ENCODE measurements at places on chromosomes 1 and 21.

GRCh38 chr1:116332451-116332850, 40.6 kb upstream of the ATP1A1 start:
- no peak for DNase-seq

DNA sequence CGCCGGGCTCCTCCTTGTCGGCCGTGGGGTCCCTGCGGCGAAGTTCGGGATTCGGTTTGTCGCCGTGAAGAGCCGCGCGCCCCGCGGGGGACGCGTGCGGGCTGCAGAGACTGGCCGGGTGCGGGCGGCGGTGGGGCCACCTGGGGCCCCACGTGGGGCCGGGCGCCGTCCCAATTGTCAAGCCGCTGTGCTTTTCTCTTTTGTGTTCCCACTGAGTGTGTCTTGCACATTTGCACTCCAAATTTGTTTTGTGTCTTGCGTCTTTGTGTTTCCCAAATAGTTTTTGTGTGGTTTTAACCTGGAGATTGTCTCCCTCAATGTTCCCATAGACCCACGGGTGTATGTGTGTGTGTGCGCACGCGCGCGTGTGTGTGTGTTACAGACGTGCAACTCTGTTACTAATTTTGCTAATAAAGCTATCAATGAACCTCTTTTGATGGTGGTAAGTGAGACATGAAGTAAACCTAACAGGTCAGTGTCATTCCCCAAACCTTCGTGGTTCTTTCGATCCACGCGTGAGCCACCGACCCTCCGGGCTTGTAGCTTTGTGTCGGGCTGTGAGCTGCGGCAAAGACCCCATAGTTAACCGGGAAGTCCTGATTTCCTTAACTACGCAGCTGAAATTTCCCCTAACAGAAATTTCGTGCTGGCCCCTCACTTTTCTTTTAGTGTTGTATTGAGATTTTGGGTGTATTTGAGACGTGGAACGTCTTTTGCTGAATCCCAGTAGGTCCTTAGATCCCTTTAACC, 708 bp downstream of the PRDM2 start:
- no peak for DNase-seq

- DNase-seq, result no peak
These were observed 14.3 kb upstream of the KCNK1 start for GRCh38 chr1:233599542-233600073.

DNA sequence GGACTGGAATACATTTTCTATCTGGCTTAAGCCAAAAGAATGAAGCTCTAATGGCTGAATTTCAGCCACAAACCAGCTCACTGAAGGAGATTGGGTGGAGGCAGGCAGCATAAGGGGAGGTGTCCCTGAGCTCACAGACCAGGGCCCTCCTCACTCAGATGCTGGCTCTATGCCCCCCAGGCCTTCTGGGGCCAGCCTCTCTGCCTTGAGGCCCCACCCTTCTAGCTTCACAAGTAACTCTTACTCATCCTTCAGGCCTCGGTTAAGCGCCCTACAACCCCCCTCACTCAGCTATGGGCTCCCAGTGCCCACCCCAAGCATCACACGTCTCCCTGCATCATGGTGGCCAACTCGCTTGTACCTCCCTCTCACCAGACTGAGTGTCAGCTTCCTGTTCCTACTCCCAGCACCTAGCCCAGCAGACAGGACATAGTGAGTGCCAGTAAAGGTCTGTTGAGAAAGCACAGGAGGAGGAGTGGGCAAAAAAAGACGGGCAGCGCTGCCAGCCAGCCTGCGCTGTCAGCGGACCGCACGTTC, 40.8 kb upstream of the GPR157 start:
- no peak for DNase-seq

DNA sequence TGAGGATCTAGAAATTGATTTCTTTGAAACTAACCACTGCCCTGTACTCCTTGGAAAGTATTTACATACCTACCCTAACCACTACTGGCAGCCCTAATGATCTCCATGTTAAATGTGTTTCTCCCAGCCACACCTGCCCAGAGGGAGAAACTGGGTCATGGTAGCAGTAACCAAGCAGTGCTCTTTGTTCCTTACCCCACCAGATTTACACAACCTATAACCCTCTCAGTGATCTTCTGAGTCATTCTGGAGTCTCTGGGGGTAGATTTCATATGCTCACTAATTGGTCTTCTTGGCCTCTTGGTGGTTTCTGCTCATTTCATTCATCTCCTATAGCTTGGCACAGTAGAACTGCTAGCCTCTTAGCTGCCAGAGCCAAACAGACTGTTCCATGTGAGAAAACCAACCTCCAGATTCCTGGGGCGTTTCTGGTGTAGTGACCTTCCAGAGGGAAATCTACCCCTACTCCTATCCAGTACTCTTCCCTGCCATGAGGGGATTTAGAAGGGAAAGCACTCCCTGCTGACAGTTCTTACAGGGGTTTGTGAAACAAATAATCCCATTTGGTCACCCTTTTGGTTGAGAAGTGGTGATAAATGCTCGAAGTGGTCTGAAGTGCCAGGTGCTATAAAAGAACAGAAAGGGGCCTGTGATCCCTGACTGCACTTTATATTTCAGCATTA, 36.2 kb upstream of the LRIG2 start:
- DNase-seq, result no peak

DNA sequence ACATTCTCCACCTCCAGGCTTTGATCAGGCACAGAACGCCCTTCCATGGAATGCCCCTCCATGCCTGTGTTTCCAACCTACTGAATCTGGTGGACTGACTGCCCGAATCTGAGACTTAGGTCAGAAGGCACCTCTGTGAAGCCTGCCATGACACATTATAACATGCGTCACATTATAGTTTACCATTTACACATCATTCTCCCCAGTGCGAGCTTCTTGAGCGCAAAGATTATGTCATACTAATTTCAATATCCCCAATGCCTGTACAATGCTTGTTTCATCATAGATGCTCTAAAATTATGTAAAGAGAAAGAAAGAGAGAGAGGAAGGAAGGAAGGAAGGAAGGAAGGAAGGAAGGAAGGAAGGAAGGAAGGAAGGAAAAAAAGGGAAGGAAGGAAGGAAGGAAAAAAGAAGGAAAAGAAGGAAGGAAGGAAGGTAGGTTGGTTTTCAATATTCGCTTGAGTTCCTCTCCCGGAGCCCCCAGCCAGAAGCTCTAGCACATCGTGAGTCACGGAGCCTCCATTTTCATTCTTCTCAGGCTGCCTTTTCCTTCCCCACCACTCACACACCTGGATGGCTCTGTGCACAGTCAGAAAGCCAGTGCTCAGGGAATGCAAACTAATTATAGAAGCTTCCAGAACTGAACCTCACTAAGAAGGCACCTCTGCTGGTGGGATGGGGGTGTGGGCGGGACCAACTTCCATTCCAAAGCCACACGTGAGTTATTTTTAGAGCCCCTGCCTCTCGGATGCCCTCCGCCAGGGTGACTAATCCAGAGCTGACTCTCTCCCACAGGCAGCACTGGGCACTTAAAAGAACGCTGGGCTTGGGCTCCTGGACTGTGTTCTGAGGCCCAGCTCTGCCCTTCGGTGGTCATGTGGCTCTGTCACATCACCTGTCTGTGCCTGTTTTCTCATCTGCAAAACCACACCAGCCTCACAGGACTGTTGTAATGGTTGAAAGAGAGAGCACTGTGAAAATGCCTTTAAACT, 27.4 kb downstream of the LAMB3 start:
- no peak for DNase-seq

Data from Panc1 (cell line).